Adrenal gland (tissue), 19 donors: ENCODE measurements at places on chromosomes 4 and X. TPM values are rescaled to one million over a fixed set of nuclear protein-coding genes. Genes with fewer than 3 reads are reported as not detected.

SPACA5 gene
- total RNA-seq = not detected

SPANXD gene
- total RNA-seq = not detected

MMRN1 gene
- total RNA-seq = 7.4 TPM

COQ2 gene
- 40.9 TPM for total RNA-seq

HSD17B10 gene
- total RNA-seq = 155 TPM

AREG gene
- not detected for total RNA-seq

MAGEC1 gene
- not detected for total RNA-seq

CYLC1 gene
- not detected for total RNA-seq

SLC38A5 gene
- 0.85 TPM for total RNA-seq
